ENCODE measurements at places on chromosomes 6 and 20.

GRCh38 chr6:157283900-157284737, 39.2 kb downstream of the TMEM242 start:
- DNase-seq: no peak

- peak; percentile 64 for DNase-seq
Observed at GRCh38 chr6:125791151-125791819, 525 bp downstream of the NCOA7 start.

- DNase-seq: no peak
Observed at GRCh38 chr6:1053586-1053985, 258.3 kb upstream of the FOXQ1 start.

- DNase-seq: no peak
Observed at GRCh38 chr6:22363166-22363713, 66.4 kb upstream of the PRL start.

DNA sequence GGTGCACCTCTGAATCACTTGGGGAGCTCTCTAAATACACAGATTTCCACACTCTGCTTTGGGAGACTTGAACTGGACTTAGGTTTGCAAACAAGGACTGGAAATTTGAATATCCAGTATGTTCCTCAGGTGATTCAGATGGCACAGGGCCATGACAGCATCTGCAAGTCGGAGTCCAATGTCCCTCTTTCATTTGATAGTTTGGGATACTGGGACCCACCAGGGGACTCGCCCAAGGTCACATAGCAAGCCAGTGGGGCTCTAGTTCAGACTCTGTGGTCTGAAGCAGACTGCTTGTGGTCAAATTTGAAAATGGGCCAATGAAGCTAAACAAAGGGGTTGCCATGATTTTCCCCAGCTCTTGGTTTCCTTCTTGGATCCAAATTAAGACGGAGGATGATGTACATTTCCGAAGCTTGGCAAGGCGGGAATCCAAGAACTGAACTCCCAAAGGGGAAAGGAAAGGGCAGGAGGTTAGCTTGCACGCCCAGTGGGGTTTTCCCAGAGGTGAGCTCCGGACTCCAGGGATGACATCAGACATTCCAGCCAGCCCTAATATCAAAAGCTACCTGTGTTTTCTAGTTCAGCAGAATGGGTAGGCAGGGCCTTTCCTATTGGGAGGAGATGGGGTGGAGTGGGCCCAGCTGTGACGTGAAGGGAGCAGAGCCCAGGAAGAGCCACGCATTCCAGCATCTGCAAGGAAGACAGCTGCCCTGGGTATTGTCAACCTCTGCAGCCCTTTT, 3.4 kb upstream of the SYS1 start:
- no peak for DNase-seq

DNA sequence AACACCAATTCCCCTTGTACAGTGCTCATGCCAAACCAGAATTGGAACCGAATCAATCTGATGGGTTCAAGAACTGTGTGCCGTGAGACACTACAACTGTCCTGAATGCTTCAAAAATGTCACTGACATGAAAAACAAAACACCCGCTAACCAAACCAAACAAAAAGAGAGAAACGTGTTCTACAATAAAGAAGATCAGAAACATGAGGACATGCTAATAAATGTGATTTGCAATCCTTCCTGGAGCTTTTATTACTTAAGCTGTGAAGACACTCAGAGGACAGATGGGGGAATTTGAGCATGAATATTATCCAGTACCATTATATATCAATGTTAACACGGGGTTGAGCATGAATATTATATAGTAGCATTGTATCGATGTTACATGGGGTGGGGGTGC, 72.2 kb upstream of the NFATC2 start:
- DNase-seq: no peak

DNA sequence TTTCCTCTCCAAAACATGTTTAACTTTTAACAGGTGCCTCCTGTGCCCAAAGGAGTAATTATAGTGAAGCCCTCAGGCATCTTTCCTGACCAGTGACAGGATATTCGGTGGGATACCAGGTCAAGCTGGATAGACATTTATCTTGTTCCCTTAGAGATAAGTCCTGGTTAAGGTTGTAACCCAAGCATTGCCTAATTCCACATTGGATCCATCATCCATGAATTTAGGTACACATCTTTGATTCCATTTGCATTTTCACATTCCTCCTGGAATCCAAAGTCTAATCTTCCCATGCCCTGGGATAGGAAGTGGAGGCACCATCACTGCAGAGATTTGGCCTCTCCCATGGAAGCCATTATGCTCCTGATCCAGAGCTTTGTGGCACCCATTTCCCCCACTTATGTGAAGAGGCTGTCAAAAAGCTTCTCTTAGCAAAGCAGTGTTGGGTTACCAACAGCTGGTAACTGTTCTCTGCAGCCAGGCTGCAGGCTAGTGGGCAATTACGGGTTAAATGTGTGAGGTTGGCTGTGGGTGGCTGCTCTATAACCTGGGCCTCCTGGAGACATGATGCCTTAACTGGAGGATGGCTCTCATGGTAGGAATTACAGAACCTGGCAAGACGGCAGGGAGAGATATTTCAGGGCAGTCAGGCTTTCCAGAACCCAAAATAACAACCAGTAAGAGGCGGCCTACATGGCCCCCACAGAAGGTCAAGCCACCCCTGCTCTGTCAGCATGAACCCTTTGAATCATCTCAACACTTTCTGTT, 96.9 kb upstream of the VGLL2 start:
- DNase-seq: no peak

GRCh38 chr6:163766936-163767335, 352.4 kb downstream of the QKI start:
- DNase-seq: no peak

- no peak for DNase-seq
Observed at GRCh38 chr6:146543940-146544615, 445 bp downstream of the RAB32 start.

GRCh38 chr20:37789408-37789807, 95.6 kb downstream of the CTNNBL1 start:
- DNase-seq: no peak

DNA sequence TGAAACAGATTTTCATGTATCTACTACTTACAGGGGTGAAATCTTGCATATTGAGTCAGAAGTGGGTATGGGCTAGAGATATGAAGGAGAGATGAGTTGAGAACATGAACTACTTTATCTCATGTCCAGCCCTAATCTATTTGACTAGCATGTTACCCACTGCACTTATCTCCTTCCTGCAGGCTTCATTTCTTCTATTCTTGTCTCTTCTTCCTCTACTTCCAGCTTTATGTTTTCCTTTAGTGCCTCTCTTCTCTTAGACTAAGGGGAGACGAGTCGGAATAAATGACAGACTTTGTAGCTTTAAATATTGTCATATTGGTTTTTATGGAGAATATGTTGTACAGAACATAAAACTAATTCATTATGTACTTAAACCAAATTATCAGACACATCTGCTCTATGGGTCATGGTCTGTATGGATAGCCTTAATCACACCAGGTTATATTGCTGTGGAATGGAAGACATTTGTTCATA, 5.3 kb downstream of the RAB32 start:
- no peak for DNase-seq

DNA sequence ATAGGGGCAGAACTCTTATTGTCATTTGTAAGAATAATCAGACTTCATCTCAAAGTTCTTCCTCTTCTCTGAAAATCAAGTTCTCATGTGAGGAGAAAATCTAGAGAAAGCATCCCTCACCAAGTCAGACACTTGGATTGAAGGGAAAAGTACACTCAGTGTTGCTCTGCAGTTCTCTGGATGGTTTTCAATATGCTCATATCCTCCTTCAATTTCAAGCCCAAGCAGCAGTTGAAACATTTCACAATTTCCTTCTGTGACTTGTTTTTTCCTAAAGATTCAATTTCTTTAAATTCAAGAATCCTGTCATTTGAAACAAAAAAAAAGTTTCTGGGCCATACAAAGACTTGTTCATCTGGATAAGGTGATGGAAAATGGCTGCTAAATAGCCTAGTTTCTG, 140.2 kb upstream of the AHI1 start:
- DNase-seq: no peak

DNA sequence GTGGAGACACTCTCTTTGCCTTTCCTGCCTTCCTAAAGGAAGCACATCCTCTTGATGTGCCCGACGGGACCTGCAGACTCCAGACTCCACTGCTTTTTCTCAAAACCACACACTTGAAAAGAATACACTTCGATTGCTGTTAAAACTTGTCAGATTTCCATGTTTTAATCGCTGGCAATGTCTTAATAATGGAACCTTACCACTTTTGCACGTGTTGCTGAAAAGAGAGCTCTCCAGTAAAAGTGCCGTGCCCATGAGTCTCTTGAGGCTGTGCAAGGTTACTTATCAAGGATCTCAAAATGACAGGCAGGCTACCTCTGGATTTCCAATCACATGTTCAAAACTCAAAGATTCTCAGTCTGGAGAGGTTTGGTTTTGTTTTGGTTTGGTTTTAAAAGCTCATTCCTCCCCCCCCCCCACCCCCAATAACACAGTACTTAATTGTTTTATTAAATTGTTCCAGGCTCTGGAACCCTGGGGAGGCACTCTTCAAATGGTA, 12.0 kb upstream of the TFAP2A start:
- DNase-seq: no peak

- no peak for DNase-seq
Observed at GRCh38 chr6:147449405-147450161, 58.9 kb upstream of the SAMD5 start.

DNA sequence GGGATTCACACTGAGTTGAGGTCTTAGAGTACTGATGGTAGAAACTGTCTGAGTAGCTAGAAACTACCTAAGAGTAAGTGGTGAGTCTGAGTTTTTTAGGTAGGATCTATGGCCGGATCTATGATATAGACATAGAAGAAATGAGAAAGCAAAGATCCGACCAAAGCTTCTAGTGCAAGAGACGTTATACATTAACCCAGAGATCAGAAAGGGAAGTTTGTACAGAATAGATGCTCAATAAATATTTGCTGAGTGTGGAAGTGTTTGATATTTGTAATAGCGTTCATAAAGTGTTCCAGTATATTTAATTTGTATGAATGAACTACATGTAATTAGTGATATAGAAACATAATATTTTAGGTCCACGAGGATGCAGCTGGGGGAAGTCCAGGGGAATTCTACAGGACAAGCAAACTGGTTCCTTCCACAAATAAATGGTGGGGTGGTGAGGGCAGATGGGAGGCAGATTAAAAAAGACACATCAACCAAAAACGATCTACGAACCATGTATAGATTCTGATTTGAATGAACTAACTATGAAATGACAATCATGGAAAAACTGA, 31.9 kb upstream of the JARID2 start:
- no peak for DNase-seq

- DNase-seq: no peak
Observed at GRCh38 chr6:52420668-52421358, 671 bp downstream of the EFHC1 start.

DNA sequence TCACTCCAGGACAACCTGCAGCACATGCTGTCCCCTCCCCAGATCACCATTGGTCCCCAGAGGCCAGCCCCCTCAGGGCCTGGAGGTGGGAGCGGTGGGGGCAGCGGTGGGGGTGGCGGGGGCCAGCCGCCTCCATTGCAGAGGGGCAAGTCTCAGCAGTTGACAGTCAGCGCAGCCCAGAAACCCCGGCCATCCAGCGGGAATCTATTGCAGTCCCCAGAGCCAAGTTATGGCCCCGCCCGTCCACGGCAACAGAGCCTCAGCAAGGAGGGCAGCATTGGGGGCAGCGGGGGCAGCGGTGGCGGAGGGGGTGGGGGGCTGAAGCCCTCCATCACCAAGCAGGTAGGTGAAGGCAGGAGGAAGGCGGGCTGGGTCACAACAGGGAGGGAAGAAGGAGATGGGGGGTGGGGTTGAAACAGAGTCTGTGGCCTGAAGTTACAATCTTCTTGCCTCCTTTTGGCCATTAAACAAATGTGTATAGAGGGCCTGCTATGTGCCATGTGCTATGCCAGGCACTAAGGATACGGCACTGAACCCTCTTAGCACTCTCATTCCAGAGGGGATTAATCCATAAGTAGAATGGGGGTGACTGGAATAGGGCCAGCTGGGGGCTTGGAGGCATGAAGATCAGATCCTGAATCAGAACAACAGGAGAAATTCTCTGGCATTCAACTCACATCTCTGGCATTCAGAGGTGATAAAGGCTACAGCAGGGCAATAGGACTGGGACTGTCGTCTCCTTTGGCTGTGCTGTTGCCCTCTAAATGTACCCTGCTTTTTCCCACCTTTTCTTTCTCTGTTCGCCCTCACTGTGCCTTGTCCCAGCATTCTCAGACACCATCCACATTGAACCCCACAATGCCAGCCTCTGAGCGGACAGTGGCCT, 10.5 kb upstream of the ZBTB9 start:
- DNase-seq: no peak

DNA sequence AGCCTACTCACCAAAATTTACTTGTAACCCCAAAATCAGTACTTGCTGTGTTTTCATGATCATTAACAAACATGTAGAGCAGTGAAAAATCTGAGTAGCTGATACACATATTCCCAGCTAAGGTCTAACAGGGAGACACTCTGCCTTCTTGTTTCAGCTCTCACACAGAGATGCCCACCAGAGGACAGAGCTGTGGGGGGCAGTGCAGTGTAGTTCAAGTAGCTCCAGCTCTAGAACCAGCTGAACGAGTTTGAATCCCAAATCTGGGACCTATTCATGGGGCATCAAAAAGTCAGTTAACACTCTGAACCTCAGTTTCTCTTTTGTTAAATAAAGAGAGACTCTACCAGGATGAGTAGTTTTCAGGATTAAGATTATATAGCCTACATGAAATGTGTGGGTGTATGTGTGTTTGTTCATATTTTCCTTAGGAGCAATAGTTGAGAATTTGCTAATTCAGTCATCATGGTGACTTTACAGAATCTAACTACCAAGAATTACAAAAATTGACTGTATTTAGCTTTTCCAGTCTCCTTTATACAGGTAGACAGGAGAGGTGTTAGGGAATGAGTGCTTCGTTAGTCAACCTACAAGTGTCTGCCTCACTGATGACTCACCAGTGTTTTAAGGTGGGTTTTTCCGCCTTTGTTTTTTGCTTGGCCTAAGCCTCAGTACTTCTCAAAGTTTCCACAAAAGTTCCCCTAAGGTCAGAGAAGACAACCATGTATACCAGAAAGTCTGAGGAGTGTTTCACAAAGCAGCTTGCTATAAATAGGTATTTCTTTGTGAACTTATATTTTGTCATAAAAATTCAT, 164.0 kb upstream of the RUNX2 start:
- no peak for DNase-seq

GRCh38 chr6:15090145-15090579, 155.7 kb upstream of the JARID2 start:
- DNase-seq: no peak

GRCh38 chr20:64242797-64243475, 12.6 kb upstream of the PCMTD2 start:
- peak; percentile 16 for DNase-seq

GRCh38 chr6:169274781-169275180, 21.1 kb upstream of the THBS2 start:
- no peak for DNase-seq

DNA sequence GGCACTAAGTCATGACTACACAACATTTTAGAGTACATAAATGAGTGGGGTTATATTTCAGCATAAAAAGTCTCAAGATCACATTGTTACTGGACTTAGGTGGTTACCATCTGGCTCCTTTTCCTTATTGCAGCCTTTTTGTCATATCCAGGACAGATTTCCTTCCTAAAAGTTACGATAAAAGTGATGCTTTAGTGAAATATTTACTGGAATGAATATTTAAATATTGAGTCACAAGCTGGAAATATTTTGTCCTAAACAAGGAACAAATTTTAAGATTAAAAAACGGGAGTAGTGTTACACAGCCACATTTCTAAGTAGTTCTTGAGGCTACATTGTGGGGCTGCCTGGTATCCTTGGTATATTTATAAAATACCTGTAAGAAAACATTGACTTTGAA, 52.2 kb downstream of the CDC40 start:
- no peak for DNase-seq

- DNase-seq: peak; percentile 55
Observed at GRCh38 chr20:58481481-58482021, 33.6 kb downstream of the APCDD1L start.

Measured in activated naive CD4-positive, alpha-beta T cell treated with anti-CD3 and anti-CD28 coated beads, Interleukin-2, amount 10 ng/mL, durations not matched to agents 7 days and 5 days (primary cell).